ENCODE measurements at places on chromosomes 5 and 9.

GRCh38 chr9:75148561-75148960, 60.2 kb downstream of the OSTF1 start:
- no peak for DNase-seq

DNA sequence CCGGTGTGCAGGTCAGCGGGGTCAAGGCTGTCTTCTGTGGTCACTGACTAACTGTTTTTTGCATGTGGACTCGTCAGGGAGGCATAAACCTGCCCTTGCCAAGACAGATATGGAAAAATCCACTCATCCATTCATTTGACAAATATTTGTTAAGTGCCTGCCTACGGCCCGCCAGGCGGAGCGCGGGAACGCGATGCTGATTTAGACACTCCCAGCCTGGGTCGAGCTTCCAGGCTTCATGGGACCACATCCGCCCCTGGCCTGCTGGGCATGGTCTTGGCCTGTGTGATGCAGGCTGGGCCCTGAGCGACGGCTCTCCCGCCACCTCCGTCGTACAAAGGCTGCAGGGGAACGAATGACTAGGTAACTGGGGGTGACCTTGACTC, 18.1 kb downstream of the MYMK start:
- DNase-seq: no peak

DNA sequence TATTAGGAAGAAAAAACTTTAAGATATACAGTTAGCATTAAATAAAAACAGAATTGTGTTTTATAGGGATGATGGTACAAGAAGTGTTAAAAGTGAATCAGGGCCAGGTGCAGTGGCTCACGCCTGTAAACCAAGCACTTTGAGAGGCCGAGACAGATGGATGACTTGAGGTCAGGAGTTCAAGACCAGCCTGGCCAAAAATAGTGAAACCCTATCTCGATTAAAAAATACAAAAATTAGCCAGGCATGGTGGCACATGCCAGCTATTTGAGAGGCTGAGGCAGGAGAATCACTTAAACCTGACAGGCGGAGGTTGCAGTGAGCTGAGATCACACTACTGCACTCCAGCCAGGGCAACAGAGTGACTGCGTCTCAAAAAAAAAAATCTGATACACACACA, 282.9 kb upstream of the ATP10B start:
- DNase-seq: no peak

DNA sequence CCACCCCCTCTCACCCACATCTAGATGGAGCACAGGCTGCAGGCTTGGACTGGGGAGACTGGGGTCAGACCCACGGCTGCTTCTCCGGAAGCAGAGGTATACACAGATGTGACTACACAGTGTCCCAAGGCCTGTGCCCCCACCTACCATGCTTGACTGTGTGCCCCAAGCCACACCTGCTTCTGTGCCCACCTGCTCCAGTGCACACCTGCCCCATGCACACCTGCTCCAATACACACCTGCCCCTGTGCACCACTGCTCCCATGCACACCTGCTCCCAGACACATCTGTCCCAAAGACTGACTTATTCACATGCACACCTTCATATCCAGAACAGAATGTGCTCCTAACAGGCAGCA, 5.5 kb upstream of the COL5A1 start:
- DNase-seq: no peak

- DNase-seq: no peak
Measured at GRCh38 chr5:79357398-79357797, 121.5 kb downstream of the JMY start.

DNA sequence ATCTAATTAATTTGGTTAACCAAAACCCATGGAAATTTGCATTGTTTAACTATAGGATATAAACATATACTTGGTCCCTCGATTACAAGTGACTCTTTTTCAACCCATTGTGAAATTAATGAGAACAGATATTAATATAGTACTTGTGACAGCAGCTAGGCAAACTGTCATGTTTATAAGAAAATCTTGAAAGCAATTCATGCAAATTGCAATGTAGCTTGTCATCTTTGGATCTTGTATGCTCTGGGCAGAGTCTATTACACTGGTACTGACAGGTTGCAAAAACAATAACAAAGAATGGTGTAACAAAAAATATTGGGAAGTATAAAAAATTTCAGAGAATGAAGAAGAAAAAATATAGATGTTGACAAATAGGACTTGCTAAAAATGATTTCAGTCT, 941.0 kb downstream of the DNAH5 start:
- no peak for DNase-seq

- DNase-seq: no peak
Measured at GRCh38 chr9:136117291-136117915, 1.3 kb downstream of the TMEM250 start.

DNA sequence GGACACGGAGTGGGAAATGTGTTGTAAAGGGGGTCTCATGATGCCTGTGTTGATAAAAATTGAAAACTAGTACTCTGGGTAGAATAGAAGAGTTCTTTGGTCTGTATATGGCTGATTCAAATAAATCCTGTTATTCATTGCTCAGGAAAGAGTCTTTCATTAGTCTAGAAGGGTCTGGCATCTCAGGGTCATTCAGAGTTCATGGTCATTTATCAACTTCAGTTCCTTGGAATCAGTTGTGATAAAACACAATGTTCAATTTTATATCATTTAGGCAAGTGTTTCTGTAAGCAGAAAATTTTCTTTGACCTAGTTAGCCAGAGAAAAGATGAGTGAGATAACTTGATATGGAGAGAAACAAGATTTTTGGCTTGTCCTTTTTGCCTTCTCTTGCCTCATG, 36.3 kb downstream of the SPATA31D1 start:
- DNase-seq: no peak

- no peak for DNase-seq
Measured at GRCh38 chr9:111726949-111727348, 65.5 kb downstream of the GNG10 start.

- no peak for DNase-seq
Measured at GRCh38 chr9:130013326-130013725, 29.7 kb downstream of the FNBP1 start.

DNA sequence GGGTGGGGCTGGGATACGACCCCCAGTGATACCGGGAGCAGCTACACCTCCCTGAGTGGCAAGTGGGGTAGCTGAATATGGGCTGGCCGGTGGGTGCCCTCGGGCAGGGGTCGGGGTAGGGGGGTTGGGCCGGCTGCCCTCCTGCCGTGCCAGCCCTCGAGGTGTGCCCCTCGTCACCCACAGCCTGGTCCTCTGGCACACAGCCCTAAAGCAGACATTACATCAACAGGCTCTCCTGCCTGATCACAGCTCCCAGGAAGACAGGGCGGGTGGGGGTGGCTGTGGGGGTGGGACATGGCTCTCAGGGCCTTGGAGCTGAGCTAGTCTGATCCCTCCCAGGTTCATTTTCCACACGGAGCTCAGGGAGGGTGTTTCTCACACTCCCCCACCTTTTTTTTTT, 23.2 kb downstream of the FBXW5 start:
- DNase-seq: no peak

DNA sequence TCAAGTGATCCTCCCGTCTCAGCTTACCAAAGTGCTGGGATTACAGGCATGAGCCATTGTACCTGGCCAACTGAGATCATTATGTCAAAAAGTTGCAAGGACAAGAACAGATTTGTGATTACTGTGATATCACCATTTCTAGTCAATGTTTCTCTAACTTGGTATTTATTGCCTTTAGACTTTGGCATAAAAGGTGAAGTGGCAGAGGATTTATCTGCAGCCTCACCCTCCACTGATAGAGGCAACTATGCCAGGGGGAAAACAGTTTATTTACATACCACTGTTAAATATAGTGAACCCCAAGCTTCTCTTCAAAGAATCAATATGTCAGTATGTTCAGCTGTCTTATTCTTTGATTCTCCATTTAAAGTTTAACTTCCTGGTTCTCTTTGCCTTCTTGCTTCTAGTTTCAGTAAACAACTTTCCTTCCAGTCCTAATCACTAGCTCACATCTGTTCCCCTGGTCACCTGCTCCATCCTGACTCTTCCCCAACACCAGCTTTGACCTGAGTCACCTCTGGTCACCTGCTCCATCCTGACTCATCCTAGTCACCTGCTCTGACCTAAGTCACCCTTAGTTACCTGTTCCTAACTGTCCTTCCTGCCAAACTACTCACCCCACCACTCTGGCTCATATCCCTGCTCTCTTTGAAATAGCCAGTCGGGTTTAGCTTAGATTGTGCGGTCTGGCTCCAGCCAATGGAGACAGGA, 29.9 kb downstream of the SEMA6A start:
- no peak for DNase-seq

DNA sequence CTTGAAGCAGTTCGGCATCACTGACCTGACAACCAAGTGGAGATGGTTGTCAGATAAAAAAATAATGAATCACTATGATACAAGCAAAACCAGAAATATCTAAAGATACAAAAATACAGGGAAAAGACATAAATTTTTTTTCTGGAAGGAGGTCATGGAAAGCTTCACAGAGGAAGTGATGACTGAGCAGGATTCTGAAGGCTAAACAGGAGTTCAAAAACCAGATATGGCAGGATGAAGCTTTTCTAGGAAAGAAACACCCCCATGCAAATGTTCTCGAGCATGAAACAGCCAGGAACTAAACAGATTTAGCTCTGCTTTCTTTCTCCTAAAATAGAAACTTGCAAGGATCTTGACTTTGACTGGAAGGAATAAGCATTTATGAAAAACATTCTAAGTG, 60.7 kb upstream of the IFNE start:
- no peak for DNase-seq

- no peak for DNase-seq
Measured at GRCh38 chr9:136254381-136255165, 9.0 kb upstream of the QSOX2 start.

- no peak for DNase-seq
Measured at GRCh38 chr9:80679916-80680315, 1009.4 kb downstream of the TLE1 start.

DNA sequence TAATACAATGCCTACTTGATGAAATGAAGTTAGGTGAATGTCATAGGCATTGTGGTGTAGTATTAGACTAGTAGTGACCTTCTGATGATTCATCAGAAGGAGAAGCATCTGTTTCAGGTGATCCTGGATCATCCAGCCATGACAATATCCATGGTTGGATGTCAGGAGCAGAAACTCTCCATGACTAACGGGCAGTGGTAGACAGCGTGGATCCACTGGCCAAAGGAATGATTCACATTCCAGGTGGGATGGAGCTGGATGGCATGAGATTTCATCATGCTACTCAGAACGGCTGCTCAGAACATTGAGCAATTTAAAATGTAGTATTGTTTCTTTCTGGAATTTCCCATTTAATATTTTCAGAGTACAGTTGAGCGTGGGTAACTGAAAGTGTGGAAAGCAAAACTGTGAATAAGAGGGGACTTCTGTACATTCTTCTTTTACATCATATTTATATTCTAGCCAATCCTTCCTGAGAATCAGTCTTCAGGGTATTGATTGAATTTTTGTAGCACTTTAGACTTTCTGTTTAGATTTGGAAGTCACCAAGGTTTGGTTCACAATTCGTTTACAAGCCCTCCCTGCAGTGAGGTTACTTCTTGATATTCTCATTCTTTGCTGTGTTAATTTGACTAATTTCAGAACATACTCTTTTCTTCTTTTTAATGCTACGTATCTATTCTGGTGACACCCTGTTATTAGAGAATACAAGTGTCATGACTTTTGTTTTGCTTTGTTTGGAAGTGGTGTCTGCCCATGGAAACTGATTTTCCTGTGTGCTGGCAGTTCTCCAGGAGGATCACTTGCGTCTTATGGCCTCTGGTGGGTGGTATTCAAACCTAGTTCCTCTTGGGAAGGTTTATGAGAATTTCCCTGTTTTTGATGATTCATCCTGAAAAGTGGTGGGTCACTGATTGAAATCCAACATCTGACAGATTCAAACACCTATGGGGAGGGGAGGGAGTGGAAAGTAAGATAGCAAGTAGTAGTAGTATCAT, 12.2 kb upstream of the CLINT1 start:
- DNase-seq: no peak

- DNase-seq: no peak
Measured at GRCh38 chr9:121447321-121447834, 52.3 kb downstream of the GGTA1 start.

DNA sequence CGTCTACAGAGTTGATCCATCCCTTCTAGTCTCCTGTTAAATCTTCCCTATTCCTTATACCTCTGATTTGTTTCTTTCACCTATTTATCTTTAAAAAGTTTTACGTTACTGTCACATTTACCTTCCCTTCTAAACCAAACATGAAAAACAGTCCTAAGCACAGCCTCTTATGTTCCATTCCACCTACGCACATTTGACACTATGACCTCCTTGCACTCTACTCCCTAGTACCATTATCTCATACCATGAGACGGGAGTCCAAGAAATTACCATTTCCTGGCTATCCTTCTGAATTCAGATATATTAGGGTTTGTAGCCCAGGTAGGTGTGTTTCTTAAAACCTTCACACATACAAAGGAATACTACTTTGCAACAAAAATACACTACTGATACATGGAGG, 25.1 kb downstream of the FNIP1 start:
- no peak for DNase-seq

DNA sequence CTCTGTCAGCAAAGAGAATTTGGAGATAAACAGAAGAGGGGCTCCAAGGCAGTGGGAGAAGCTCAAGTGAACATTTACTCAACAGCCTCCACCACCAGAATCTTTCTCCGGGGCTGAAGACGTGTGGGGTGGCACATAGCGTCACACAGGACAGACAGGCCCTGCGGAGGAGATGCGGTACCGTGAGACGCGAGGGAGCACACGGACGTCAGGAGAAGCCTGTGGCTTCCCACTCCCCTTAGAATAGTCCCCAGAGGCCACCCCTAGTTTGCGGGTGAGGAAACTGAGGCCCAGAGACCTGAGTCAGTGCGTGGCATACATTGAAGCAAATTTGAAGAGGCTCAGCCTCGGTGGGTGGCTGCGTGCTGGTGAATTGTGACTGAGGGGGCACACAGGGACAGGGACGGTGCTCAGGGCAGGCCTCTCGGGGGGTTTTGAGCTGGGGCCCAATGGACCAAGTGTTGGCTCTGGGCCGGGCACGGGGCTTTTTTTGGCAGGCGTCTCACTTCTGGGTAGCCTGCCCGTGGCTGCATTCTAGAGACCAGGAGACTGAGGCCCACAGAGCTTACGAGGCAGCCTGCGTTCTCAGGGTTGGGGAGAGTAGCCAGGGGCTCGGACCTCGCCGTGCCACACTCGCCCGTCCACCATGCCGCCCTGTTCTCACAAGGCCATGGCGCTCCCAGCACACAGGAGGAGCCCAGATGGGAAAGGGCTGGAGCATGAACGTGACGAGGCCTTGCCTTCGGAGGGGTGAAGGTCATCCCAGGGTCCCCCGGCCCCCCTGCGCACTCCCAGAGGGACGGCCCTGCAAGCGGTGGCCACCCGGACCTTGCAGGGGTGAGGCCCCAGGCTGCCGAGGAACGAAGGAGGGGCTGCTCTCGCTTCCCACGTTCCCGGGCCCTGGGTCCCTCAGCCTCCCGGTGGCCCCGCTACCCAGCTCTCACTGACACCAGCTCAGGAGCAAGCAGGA, 220.6 kb downstream of the C9orf50 start:
- DNase-seq: no peak

GRCh38 chr5:145887976-145888574, 15.3 kb upstream of the GRXCR2 start:
- DNase-seq: no peak

GRCh38 chr5:139210585-139210984, 12.4 kb upstream of the SIL1 start:
- no peak for DNase-seq

Measured in stimulated activated CD8-positive, alpha-beta memory T cell treated with anti-CD3 and anti-CD28 coated beads, Interleukin-15, amount 100 ng/mL, for 24 hours (primary cell).